ENCODE measurements at places on chromosomes 3 and 15.

DNA sequence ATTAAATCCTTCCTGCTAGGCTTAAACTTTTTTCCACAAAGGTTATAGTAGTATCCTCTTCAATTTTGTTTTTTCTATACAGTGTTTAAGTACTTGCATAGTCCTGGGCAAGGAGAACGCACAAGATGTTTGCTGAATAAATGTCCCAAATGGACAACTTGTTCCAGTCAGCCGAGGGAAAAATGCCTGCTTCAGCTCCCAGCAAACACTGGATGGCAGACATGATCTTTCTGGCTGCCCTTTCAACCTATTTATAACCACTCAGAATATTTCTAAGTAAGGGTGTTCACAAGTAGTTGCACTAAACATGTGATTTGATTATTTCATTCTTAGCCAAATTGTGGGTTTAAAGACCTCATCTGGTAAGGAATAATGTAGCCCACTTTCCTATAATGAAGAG lies 29.8 kb downstream of the GNB4 start:
- DNase-seq = no peak

DNA sequence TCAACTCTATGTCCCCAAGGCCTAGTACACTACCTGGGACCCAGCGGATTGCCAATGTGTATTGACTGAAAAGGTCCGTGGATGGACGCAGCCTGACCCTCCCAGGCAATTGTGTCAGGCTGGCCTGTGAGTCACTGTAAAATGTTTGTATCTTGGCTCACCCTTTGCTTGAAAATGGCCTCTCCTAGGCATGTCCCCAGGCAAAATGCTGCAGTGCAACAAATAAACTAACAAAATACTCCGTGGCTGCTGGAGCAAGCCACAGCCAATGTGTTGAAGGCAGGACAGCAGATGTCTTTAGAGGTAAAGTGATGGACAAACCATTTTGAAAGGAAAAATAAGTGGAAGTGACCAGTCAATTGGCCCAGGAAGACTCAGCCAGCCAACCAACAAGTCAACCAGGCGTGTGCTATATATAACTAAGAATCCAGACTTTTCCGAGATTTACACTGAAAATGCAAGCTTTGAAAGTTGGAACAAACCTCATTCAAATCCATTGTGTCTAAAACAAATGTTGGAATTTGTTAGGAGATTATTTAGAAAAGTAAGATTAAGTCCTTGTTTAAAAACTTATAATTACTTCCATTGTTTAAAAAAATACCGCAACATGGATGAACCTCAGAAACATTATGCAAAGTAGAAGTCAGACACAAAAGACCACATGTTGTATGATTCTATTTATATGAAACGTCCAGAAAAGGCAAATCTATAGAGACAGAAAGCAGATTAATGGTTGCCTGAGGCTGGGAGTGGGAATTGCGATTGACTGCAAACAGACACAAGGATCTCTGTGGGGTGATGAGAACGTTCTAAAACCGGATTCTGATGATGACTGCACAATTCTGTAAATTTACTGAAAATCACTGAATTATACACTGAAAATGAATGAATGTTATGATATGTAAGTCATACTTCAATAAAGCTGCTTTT lies 191.2 kb downstream of the TLE3 start:
- no peak for DNase-seq

- no peak for DNase-seq
Measured at GRCh38 chr15:99826157-99826780, 93.0 kb upstream of the LYSMD4 start.

- no peak for DNase-seq
Measured at GRCh38 chr3:77071364-77071763, 31.5 kb downstream of the ROBO2 start.

GRCh38 chr15:81475926-81476325 lies 101.9 kb upstream of the TMC3 start:
- no peak for DNase-seq

DNA sequence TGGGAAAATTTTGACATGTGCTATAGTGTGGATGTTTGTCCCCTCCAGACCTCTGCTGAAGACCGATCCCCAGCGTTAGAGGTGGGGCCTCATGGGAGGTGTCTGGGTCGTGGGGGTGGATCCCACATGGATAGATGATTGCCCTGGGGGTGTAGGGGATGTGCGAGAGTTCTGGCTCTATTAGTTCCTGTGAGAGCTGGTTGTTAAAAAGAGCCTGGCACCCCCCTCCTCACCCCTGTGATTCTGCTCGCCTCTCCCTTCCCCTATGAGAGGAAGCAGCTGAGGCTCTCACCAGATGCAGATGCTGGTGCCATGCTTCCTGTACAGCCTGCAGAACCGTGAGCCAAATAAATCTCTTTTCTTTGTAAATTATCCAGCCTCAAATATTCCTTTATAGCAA lies 67.4 kb downstream of the ATP10A start:
- DNase-seq = no peak

GRCh38 chr3:147680837-147681483 lies 271.8 kb downstream of the ZIC1 start:
- no peak for DNase-seq

DNA sequence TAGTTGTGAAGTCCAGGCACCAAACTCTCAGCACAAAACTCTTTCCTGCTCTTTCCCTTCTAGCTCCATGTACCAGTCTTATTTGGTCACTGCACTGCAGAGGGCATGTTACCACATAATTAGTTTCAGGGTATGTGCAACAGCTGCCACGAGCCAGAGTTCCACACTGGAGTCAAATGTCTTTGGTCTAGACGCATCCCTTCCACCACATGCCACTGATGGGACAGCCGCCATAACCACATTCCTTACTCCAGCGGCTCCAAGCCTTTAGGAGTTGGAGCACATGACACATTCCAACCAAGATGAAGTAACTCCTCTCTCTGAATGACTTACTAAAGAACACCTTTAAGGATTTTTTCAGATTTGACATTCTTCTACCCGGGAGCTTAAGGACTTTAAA lies 153.4 kb downstream of the ERC2 start:
- no peak for DNase-seq

Data from T-helper 1 cell (primary cell).